ENCODE measurements at places on chromosomes 5 and 9.

DNA sequence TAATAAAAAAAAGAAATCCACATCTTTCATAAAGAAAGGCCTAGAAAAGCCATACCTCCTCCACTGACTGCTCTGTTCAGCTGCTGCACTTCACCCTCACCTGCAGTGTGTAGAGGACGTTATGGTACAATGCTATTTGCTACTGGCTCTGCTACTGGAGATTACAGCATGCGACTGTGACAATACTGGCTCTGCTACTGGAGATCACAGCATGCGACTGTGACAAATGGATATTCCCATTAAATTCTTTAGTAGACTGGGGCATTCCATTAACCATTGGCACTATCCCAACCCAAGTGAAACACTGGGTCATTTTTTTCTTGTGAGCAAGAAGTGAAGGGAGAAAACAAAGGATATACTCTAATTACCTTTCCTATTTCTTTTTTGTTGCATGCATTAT, 1063.5 kb upstream of the DMAC1 start:
- DNase-seq, result no peak

DNA sequence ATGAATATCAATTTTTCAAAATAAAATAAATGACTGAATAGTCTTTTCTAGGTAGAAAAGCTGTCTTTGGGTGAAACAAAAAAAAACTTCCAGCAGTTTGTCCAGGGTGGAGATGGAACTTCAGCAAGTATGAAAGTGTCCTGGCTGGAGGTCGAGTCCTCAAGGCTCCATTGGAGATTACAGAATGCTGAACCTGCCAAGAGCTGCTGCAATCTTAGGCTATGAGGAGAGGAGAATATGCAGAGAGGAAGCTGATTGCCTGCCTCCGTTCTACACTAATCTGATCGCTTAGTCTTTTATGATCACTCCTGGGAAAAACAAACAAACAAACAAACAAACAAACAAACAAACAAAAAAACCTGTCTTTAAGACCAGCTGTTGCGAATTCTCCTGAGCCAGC, 50.6 kb downstream of the NREP start:
- DNase-seq, result no peak

DNA sequence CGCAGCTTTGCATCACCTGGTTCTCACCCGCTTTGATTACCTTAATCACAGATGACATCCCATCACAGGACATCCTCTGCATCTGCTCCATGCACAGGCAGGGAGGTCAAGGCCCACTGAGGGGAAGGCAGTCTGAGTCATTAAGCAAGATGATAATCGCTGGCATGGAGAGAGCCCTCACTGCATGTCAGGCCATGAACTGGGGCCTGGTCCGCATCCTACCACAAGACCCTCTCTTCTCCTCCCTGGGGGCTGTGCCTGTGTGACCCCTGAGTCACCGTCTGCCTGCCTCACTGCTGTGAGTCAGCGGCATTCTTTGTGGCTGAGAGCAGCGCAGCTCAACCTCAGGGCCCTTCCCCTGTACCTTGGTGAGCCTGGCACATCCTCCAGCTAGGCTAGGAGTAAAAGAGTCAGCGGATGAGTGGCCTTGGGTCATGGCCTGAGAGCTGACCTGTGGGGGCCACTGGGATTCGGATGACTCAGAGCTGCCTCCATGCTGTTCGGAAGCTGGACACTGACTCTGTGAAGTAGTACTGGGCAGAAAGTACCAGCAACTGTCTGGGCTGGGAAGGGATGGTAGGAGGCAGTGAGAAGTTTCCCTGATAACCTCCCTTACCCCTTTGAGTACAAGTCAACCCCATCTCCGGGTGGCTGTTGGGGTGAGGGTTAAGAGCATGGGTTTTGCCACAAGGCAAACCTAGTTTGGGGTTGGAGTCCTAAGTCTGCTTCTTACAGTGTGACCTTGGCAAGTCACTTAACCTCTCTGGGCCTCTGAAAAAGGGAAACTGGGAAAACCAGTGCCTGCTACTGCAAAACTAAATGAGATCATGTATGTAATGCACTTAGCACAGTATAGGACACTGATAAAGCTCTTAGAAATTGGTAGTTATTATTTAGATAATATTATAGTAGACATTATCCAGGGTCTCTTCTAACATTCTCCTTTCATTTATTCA, 14.6 kb upstream of the ARSI start:
- peak; percentile 85 for DNase-seq

- no peak for DNase-seq
Measured at GRCh38 chr9:112120439-112120925, 54.6 kb downstream of the SUSD1 start.

GRCh38 chr5:88660947-88661805, 221.8 kb downstream of the MEF2C start:
- DNase-seq, result peak; percentile 99

GRCh38 chr5:1950708-1951103, 68.0 kb upstream of the IRX4 start:
- DNase-seq, result no peak

DNA sequence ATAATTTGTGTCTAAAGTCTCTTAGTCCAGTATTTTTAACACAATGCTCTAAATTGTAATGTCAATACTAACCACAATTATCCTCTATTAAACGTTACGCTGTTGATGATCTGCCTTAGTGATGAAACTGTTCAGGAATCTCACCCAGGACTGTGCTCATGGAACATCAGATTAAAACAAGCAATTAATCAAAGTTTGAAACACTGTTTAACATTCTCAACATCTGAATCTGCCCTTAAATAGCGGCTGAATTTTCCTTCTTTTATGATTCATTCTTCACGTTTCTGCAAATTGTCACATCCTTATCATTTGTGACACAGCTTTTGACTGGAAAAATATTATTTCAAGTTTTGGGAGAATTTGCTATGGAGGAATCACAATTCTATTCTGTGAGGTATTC, 113.8 kb downstream of the MARCHF11 start:
- DNase-seq, result no peak

DNA sequence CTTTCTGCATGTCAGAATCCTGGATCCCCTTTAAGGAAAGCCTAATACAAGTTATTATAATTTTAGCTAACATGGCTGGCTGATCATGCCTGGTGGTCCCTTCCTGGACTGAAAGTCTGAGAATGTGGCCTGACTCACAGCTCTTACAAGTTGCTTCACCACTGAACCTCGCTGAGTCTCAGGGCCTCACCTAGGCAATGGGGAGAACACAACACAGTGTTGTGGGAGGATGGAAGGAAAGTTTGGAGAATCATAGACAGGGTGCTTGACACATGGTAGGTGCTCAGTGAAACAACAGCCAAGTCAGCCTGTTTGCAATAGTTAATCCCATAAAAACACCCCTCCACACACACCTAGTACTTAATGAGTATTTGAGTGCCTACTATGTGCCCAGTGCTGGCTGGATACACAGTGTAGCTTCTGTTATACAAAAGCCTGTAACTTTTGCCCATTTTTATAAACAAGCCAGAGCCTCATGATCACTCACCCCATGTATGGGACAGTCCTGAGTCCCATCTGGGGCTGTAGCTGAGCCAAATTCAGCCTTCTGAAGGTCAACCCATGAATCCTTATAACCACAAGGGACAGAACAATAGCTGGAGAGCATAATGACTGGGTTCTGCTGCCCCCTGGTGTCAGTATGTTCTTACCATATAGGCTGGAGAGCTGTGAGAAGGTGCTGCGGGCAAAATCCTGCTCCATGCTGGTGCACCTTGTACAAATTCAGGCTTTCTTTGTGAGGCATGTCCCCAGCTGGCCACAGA, 3.9 kb downstream of the ACSL6 start:
- peak; percentile 95 for DNase-seq

- DNase-seq, result no peak
Measured at GRCh38 chr9:126357074-126357473, 30.4 kb downstream of the MVB12B start.

DNA sequence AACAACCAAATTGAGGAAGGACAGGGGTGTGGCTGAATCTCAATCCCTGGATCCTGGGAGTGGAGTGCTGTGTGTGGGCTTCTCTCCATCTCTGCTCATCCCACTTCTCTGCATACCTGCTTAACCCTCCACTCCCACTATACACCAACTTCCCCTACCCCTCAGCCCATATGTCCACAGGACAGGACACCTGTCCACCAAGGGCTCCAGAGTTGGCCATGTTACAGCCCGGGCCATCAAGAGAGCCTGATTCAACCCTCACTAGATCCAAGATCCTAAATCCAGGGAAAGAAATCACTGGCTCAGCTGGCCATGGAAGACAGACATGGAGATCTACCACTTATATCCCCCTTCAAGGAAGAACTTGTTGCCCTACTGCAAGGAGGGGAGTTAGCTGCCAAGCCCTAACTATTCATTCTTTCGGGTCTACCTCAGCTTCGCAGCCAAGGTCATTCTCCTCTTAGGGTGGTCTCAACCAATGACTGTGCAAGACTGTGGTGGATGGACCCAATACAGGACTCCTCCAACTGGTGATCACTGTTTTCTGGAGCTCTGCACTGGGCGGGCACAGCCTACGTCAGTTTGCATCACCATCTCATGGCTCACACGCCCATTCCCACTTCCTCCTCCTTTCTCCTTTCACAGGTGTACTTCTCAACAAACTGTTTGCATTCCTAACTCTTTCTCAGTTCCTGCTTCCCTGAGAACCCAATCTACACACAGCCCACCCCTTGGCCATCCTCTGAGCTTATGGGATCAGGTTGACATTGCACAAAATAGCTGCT, 53.7 kb upstream of the ZBTB43 start:
- no peak for DNase-seq

DNA sequence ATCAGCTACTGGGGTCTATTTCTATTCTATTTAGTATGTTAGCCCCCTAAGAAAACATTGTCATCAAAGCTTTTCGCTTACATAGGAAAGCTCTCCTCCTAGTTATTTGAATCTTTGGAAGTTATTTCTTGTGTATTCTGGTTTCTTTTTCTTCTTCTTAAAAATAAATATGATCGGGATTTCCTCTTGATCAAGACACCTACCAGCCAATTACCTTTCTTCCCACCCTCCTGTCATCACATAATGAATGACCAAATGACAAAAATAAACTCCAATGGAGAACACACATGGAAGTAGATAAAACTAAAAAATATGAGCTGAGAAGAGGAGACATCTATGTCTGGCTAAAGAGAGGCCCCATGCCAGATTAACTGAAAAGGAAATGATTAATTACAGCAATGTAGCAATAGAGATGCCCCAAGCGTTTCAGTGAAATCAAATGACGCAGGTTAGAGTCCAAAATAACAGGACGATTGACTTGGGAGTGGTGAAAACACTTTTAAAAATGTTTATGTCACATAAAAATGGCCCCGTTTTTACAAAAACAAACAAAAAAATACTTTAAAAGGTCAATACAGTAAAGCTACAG, 59.5 kb upstream of the PCSK1 start:
- no peak for DNase-seq

- peak; percentile 38 for DNase-seq
Measured at GRCh38 chr5:170562875-170563228, 59.0 kb downstream of the KCNIP1 start.

- no peak for DNase-seq
Measured at GRCh38 chr5:12217039-12217438, 312.8 kb upstream of the CTNND2 start.

- no peak for DNase-seq
Measured at GRCh38 chr5:111119221-111119620, 27.1 kb downstream of the WDR36 start.

GRCh38 chr9:101861472-101861871, 123.0 kb upstream of the GRIN3A start:
- no peak for DNase-seq

DNA sequence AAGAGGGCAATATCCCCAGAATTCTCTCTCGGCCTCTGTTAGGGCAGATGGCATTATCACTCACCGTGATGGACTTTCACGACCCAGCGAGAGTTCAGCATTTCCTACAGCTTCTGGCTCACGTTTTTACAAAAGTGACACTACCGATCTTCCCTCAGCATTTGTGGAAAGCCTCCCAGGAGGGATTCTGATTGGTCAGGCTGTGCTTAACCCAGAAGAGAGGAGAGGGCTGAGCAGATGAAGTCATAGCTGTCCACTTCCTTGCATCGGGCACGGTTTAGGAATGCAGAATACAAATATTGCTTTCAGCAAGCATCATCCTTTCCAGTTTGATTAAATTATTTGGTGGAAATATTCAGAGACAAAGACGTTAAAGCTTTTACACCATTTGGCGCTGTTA, 277.4 kb upstream of the MSX2 start:
- no peak for DNase-seq

DNA sequence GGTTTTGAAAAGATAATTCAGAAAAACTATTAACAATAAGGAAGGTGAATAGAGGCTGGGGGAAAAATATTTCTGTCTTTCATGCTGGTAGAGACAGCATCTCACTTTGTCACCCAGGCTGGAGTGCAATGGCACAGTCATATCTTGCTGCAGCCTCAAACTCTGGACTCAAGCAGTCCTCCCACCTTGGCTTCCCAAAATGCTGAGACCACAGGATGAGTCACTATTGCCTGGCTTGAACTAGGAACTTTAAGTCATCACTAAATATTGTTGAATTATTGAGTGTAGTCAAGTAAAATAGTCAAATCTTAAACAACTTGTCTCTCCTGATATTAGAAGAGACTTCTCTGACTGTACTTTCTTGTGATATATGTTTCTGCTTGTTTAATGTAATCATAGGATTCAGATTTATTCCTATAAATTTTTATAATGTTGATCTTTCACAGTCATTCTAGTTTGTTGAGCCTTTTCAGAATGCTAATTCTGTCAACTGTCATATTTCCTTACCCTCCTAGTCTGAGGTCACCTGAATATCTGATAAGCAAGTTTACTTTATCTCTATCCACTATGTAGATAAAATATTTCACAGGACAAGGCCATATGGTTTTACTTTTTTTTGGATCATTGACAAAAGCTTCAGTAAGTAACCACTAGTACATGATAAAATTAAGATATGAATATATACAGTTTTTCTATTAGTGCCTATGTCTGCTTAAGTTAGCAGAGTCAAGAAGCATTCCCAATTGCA, 1696.5 kb downstream of the MAT2B start:
- DNase-seq, result no peak

- DNase-seq, result no peak
Measured at GRCh38 chr9:118478752-118479151, 774.5 kb downstream of the TLR4 start.
